ENCODE measurements at places on chromosomes 2 and 18. TPM values are rescaled to one million over a fixed set of nuclear protein-coding genes. Genes with fewer than 3 reads are reported as not detected.

The CCDC141 gene
- total RNA-seq, result not detected

GRCh38 chr2:3223080-3223923, 154.3 kb downstream of the EIPR1 start:
- DNase-seq, result no peak

DNA sequence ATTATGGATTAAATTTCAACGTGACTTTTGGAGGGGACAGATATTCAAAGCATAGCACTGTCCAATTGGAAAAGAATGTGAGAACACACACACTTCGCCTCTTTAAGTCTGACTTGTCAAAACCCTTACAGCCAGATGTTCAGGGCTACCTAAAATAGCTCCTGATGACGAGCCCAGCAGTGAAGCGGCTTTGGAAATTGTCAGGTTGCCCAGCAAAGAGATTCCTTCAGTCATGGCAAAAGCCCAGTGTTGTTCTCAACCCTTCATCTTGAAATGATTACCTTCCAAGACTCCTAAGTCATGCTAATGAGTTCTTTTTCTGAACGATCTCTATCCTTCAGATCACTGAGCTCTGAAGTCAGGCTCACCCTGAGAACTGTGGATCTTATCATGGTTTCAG, 436.6 kb downstream of the LRATD1 start:
- DNase-seq, result no peak

The PTGR3 gene
- total RNA-seq, result 4.1 TPM

- no peak for DNase-seq
These were observed 34.7 kb upstream of the GPR17 start for GRCh38 chr2:127611076-127611925.

Measured in Caki2 (cell line).